ENCODE measurements at places on chromosomes 4 and X.

GRCh38 chr4:48341776-48342605 is 662 bp downstream of the SLAIN2 start:
- DNase-seq: no peak

DNA sequence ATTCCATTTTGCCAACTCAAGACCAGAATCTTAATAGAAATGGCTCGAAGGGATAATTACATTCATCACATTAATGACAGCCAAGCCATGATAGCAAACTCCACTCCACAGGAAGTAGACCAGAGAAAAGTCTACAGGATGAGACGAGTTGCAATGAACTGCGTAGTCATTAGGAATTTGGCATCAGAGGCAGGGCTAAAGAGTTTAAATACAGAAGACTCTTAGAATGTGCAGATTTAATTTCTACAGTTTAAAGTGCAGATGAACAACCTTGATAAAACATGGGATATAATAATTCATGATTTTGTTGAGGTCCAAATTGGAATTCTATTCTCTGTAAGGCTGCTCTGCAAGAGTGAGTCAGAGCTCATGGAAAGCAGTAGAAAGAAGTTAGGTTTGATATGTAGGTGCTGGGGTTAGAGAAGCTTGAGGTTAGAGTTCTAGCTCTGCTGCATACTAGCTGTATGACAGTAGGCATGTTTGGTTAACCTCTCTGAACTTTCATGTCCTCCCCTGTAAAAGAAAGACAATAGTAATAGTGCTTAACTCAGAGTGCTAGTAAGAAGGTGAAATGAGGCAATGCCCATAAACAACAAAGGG is 32.2 kb downstream of the LNX1 start:
- no peak for DNase-seq

DNA sequence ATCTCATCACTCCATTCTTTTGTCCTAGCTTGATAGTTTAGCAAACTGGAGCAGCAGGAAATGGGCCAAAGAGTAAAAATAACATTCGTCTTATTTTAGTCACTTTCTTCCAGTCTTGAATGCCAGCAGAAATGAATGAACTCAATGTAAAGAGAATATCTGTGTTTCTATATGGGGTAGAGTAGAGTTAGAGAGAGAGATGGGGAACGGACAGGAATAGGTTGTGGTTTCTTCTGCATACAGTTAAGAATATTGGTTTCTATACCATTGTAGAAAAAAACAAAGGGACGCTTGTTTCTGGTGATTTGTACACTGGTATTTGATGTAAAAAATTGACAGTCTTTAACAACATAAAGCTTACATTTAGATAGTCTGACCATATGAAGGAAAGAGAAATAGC is 8.9 kb downstream of the GPR174 start:
- no peak for DNase-seq

- no peak for DNase-seq
Observed at GRCh38 chr4:55598641-55599040, 6.6 kb upstream of the PDCL2 start.

GRCh38 chr4:112274959-112275358 is 10.7 kb downstream of the TIFA start:
- DNase-seq: no peak

DNA sequence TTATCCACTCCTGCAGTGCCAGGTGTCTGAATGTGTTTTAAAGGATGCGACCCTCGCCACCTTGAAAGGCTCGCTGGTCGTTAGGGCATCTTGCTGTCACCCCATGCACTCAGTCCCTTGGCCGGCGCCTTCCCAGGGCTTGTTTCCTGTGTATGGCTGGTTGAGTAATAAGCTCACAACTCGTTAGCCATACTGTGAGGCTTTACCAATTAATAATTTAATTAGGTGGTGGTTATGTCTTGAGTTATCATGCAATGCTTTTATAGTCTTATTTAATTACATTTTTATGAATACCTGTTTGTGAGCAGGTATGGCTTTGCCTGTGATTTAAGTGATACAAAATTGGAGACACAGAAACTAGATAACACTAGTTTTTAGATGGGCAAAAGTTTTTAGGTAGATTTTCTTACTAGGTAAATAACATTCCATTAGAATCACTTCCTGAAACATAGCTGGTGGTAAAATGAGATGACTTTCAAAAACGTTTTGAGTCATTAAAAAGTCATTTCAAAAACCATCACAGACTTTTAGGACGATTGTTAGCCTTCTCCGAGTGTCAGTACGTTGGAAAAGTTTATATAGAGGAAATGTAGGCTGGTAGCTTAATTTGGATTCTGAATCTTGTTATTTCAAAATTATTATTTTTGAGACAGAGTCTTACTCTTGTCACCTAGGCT is 18.2 kb downstream of the PTTG2 start:
- DNase-seq: no peak

- no peak for DNase-seq
Observed at GRCh38 chr4:17285747-17286146, 226.1 kb downstream of the QDPR start.

GRCh38 chrX:38561126-38561868 is at the start of gene TSPAN7:
TSS of gene TSPAN7 (plus strand) at chrX:38561542. CDS start at chrX:38561547, 5 bp downstream.
- peak; percentile 59 for DNase-seq

DNA sequence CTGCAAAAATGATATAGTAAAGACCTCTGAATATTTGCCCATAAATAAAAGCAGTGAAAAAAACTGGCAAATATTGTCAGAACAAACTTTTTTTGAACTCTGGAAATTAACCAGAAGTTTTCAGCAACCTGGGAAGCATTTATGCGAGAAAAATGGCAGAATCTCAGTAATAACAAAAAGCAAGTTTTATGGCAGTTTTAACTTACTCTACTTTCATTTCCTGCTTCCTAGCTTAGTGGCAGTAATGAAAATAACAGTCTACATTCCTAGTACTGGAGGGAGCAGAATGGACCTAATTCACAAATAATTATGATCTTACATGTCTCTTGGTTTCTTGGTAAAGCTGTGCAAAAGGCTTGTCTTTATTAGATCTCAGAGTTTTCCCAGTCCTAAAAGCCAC is 460.1 kb downstream of the NAF1 start:
- DNase-seq: no peak

DNA sequence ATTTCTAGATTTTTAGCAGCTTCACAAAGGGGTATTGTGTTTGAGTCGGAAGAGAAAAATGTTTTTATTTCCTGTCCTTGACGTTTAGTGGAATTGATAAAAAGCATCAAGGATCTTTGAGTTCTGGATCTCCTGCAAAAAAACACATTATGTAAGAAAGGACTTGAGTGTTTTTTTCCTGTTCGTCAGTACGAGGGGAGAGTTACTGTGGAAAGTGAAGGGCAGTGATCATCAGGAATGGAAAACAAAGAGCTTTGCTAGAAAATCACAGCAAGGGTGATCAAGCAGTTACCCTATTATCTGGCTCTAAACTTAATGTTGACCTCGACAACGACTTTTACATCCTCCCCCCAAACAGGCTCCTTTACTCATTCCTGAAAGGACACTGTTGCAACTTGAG is 7.3 kb downstream of the LIMCH1 start:
- DNase-seq: no peak

DNA sequence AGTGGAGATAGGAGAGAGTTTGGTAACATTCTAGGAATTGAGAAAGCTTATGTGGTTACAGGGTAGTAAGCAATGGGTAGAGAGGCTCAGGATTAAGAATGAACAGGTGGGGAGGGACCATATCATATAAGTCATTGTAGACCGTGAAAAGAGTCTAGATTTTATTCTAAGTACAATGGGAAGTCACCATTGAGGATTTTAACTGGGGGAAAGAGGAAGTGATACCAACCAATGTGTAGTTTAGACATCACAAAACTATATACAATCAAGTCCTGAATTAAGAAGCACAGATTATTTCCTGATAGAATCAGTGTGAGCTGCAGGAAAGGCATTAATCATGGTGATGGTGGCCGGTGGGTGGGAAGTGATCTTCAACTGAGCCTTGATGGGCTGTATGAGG is 178.3 kb upstream of the ZIC3 start:
- DNase-seq: no peak

DNA sequence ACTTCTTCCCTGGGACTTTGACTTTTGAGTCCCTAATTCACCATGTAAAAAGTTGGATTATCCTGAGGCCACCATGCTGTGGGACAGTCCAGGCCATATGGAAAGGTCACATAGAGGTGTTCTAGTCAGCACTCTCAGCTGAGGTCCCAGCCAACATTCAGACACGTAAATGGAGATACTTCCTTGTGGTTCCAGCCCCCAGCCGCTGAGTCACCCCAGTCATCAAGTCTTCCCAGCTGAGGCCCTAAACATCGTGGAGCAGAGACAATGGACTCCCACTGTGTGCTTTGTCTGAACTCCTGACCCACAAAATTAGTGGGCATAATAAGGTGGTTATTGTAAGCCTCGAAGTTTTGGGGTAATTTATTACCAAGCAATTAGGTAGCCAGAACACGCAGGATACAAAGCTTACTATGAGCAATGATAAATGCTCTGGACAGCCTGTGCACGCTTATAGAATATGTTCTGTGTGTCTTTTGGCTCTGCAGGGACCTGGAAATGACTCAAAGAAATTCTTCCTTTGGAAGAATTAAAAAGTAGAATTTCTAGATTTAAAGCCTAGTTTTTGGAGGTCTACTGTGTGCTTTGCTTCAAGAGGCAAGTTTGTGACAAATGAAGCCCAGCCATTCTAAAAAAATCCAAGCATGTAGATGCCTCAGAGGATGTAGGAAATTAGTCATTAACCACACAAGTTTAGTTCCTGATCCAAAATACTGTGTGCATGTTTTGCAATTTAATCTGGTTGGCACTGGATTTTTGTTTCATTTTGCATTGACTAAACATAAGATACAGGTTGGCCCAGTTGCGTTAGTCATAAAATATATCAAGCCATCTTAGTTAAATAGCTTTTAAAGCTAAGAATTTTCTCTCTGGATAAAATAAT is 33.2 kb upstream of the SLC9A7 start:
- no peak for DNase-seq

DNA sequence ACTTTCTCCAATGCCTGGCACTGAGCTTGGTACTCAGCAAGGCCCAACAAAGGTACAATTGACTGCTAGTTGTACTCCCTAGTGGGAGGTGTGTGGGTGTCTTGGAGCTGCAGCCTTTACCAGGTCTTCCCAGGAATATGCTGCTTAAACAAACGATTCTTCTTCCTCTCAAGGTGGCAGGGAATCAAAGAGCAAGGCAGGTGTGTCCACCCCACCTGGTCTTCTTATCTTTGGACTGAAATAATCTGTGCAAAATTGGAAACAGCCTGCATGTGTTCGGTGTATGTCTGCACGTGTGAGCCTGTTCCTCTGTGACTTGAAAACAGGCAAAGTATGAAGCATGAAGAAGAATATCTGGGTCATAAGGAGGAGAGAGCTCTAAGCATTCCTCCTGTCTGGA is 235.3 kb downstream of the PTTG2 start:
- no peak for DNase-seq

- DNase-seq: no peak
Observed at GRCh38 chrX:9859711-9860555, 73.7 kb downstream of the SHROOM2 start.

DNA sequence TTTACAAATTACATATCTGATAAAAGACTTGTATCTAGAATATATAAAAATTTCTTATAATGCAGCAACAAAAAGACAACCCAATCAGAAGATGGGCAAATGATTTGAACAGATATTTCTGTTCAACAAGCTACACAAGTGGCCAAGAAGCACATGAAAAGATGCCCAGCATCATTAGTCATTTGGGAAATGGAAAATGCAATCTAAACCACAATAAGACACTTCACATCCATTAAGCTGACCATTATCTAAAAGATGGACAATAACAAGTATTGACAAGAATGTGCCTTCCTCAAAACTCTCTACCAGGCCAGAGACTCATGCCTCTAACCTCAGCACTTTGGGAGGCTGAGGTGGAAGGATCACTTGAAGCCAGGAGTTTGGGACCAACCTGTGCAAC is 53.9 kb downstream of the SPINK2 start:
- no peak for DNase-seq

DNA sequence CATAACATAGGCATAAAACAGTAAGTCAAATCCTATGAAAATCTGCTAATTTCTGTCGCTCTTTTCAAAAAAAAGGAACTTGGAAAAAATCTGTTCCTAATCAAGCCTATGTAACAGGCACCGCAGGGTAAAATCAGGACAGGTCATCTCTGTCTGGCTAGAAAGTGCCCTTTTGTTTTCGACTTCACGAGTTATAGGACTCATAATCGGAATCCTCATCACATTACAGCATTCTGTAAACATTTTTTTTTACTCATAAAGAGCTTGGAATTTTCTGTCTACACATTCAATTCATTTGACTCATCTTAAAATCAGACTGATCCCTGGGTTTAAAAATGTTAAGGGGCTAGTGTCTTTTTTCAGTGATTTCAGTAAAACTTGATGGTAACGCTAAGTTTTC is 181.7 kb upstream of the TBC1D9 start:
- DNase-seq: no peak

DNA sequence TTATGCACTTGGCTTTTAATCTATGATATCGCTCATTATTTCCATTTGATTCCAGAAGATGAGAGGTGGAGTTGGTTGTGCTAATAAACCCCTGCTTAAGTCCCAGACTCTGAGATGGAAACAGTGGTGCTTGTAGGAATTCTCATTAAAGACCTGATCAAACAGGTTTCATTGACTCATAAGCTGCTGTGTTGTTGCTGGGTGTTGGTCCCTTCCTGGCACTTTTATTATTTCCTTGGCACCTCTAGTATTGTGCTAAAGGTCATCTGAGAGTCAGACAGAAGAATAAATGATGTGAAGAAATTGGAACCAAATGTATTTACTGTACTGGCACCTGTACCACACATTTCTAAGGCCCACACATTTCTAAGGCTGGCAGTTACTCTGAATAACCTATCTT is 544.7 kb upstream of the NR3C2 start:
- DNase-seq: no peak

- DNase-seq: no peak
Observed at GRCh38 chrX:45619290-45619689, 418.6 kb upstream of the DIPK2B start.

- no peak for DNase-seq
Observed at GRCh38 chrX:44992775-44993174, 119.8 kb downstream of the KDM6A start.

DNA sequence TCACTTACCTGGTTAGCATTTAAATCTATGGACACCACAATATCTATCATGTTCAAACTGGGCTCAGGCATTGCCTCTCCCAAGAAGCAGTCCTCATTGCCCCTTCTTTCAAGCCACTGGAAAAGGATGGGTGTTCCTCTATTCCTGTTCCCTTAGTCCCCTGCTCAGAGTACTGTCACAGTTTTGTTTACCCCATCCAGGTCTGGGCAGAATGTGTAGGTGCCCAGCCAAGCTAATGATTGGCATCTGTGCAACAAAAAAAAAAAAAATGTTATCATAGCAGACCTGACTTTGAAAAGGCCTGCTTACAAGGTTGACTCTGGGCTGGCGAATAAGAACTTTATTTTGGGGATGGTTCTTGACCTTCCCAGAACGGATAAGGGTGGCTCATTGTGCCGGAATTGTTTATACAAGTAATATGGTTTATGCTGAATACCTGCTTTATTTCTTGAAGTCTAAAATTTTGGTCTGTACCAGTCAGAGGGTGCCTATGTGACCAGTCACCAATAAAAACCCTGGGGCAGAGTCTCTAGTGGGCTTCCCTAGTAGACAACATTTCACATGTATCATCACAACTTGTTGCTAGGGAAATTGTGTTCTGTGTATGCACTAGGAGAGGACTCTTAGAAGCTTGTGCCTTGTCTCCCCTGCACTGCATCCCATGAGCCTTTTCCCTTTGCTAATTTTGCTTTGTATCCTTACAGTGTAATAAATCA is 47.9 kb downstream of the JADE3 start:
- no peak for DNase-seq

GRCh38 chr4:153110739-153111138 is 93.5 kb upstream of the TRIM2 start:
- DNase-seq: no peak

GRCh38 chrX:51456246-51456645 is 40.1 kb downstream of the NUDT11 start:
- DNase-seq: no peak

All from NCI-H2107 (cell line).